ENCODE measurements at places on chromosomes 13 and 19. TPM values are rescaled to one million over a fixed set of nuclear protein-coding genes. Genes with fewer than 3 reads are reported as not detected.

- DNase-seq = no peak
Observed at GRCh38 chr13:53807251-53807834, 778.7 kb downstream of the OLFM4 start.

FLT1 gene
- 1.1 TPM for total RNA-seq

PSG1 gene
- total RNA-seq = not detected

- no peak for DNase-seq
Observed at GRCh38 chr13:28538932-28539331, 44.0 kb upstream of the FLT1 start.

All from activated naive CD8-positive, alpha-beta T cell treated with anti-CD3 and anti-CD28 coated beads, Interleukin-2, amount 10 ng/mL, durations not matched to agents 7 days and 5 days (primary cell).